Activated naive CD4-positive, alpha-beta T cell treated with anti-CD3 and anti-CD28 coated beads for 36 hours (primary cell): ENCODE measurements at places on chromosomes 5 and 9. TPM values are rescaled to one million over a fixed set of nuclear protein-coding genes. Genes with fewer than 3 reads are reported as not detected.

- no peak for DNase-seq
Observed at GRCh38 chr5:3004361-3005080, 253.0 kb upstream of the IRX2 start.

RMI1 gene
- 19.2 TPM for total RNA-seq

DNA sequence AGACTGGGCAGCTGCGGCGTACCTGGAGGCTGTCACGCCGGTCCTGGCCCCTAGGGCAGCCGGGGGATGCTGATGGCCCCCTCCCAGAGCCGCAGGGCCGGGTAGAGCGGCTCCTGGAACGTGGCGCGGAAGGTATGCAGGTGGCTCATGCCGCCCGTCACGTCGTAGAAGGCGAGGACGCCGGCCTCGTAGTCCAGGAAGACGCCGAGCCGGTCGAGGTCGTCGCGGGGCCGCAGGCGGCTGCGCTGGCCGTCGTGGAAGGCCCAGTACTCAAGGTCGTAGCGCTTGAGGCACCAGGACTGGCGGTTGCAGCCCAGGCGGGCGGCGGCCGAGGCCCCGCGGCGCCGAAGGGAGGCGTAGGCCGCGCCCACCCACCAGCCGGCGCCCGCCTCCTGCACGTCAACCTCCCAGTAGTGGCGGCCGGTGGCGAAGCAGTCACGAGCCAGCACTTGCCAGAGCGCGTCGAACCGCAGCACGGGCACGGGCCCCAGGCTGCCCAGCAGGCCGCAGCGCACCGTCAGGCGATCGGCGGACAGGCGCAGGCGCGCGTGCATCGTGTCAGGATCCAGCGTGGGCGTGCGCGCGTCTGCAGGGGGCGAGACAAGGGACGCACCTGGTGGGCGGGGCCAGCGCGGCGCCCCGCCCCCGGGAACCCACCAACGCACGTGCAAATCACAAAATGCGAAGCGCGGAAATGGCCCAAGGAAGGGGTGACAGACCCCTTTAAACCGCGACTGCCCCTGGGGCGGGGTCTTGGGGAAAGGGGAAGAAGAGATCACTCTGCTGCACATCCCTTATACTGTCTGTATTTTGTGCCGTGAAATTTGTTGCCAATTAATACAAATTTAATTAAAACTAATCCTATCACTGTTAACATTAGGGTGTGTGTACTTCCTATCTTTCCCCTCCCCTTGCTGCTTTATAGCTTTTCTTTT lies 31.2 kb downstream of the NANS start:
- DNase-seq, result no peak

DNA sequence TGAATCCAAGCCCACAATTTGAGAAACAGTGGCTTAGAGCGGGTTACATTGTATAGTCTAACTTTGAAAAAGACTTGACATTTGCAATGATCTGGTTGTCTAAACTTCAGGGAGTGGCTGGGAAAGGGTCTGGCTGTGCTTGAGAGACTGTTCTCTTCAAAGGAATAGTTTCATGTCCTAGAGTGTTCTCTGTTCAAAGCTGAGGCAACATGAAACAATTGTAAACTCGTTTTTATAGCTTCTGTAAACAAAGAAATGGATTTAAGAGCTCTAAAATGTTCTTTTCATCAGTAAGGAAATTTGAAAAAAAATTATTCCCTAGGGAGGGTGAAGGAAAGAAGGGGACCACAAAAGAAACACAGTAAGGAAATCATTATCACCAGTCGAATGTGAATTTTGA lies 41.6 kb downstream of the FOCAD start:
- DNase-seq, result no peak

DNA sequence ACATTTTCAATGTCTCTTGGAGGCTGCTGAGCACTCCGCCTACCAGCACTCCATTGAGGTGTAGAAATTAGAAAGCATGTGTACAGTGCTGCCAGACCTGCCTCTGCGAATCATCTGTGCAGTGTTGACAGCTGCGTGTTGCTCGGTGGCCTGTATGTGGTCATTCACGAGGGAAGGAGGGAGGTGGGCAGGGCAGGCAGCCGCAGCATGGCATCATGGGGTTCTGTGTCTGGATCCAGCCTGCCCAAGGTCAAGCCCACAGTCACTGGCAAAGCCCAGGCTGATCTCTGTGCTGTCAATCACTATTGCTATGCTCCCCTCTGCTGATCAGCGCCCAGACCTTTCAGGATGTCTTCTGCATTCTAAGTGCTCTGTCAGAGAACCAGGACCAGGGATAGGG lies 8.0 kb upstream of the PDZD2 start:
- DNase-seq, result no peak

- DNase-seq, result no peak
Observed at GRCh38 chr5:98349251-98349989, 424.0 kb upstream of the RGMB start.

GRCh38 chr9:121261107-121261460 lies 6.9 kb upstream of the GSN start:
- no peak for DNase-seq

GRCh38 chr9:84500826-84501225 lies 160.3 kb upstream of the SLC28A3 start:
- DNase-seq, result no peak

NME5 gene
- not detected for total RNA-seq

- no peak for DNase-seq
Observed at GRCh38 chr5:86688406-86688805, 70.7 kb downstream of the COX7C start.

DNA sequence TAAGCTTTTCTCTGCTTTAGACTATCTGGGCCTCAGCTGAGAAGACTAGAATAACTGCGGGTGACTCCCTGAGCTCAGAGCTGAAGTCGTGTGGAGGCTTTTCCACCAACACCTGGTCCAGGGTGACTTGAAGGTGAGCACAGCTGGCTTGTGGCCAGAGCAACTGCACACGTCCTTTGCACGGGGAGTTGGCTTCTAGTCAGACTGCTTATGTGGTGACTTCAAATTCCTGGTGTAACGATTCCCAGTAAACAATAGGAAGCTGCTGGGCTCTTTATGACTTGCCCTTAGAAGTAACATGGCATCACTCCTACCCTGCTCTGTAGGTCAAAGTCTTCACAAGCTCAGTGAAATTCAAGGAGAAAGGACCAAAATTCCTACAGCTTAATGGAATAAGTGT lies 800.6 kb upstream of the CDH6 start:
- DNase-seq, result no peak

DNA sequence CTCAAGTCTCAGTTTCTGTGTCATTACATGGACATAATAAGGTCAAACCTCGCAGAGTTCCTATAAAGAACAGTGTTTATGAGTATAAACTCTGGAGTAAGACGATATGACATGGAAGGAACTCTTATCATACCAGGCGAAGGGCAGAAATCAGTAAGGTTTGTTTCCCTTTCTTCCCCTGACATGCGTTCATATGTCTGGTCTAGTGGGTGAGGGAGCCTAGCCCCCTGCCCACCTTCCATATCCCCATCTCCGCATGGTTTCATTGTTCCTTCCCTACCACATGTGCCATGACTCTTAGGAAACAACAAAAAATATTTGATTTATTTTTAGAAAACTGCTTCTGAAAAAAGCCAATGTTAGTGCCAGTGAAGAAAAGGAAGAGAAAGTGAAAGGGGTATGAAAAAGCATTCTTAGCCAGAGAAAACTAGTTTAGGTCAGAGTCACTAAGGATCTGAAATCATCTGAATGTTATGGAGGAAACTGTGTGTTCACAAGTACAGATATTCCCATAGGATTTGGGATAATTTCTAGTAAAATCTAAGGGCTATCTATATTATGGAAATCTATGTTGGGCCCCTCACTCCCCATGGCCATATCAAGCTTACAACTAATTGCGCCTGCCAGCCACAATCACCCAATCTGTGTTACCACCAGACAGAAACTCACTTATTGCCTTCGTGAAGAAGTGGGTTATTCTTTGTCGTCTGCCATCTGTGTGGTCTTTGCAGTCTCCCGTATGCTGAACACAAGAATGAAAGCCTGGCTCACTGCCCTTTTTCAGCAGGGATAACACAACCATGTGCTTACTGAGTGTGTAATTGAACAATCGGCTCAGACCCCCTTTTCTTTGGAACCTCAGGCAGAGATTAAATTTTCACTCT lies 19.9 kb upstream of the HMHB1 start:
- DNase-seq, result no peak

DNA sequence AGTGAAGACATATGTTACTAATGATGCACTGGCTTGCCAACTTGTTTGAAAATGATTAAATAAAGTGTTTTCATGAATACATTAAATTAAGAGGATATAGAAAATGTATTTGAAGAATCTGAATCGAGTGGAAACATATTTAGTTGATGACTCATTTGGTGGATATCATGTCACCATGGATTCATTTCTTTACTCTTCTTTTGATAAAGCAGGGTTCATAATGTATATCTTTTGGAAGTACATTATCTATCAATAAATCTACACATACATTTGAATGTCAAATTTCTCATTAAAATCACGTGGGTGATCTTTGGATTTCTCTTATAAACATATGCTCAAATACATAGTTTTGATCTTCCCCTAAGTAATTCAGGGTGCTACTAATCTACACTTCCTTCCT lies 1148.1 kb upstream of the ACO1 start:
- no peak for DNase-seq

GRCh38 chr5:175201393-175201792 lies 242.6 kb downstream of the DRD1 start:
- DNase-seq, result no peak

- DNase-seq, result no peak
Observed at GRCh38 chr5:34709861-34710673, 53.9 kb downstream of the RAI14 start.

IFNA7 gene
- not detected for total RNA-seq

PKD2L2 gene
- not detected for total RNA-seq

GRCh38 chr9:7762600-7762999 lies 37.0 kb downstream of the DMAC1 start:
- no peak for DNase-seq

IL33 gene
- total RNA-seq, result not detected

GRCh38 chr9:112753725-112754124 lies 3.2 kb downstream of the SNX30 start:
- peak; percentile 37 for DNase-seq

GRCh38 chr5:73112359-73112758 lies 8.0 kb upstream of the TMEM171 start:
- DNase-seq, result no peak

PCYOX1L gene
- total RNA-seq, result 21.0 TPM

SV2C gene
- total RNA-seq, result not detected

PITX1 gene
- not detected for total RNA-seq

DNA sequence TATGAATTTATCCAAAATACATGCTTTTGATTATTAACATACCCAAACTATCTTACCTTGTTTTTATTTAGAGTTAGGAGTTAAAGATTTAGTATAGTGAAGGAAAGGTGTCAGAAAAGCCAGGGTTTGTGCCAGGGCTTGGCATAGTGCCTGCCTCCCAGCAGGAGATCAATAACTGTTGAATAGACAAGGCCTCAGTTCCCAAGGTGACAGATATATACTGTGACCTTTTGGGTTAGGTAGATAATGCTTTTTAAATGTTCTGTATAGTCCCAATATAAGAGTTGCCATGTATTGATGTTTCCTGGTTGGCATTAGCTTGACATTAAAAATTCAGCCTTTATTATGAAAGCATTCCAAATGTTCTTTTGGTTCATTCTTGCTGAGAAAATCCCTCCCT lies 121.8 kb downstream of the MCTP1 start:
- DNase-seq, result no peak

DNA sequence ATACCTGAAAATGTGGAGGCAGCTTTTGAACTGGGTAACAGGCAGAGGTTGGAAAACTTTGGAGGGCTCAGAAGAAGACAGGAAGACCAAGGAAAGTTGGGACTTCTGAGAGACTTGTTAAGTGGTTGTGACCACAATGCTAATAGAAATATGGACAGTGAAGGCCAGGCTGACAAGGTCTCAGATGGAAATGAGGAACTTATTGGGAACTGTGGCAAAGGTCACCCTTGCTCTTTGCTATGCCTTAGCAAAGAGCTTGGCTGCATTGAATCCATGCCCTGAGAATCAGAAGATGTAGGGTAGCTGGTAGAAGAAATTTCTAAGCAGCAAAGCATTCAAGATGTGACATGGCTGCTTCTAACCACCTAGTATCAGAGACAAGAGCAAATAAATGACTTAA lies 244.4 kb upstream of the ADRA1B start:
- DNase-seq, result no peak

- no peak for DNase-seq
Observed at GRCh38 chr9:126412905-126413304, 86.3 kb downstream of the MVB12B start.

RBM22 gene
- 88.2 TPM for total RNA-seq

LCN10 gene
- total RNA-seq, result 0.83 TPM

CA9 gene
- 0.38 TPM for total RNA-seq
